ENCODE measurements at places on chromosomes 2 and 18.

- no peak for DNase-seq
These were observed 99.4 kb downstream of the CBLN2 start for GRCh38 chr18:72444798-72445155.

GRCh38 chr18:23324056-23324811, 128.9 kb upstream of the RIOK3 start:
- DNase-seq = no peak

- no peak for DNase-seq
These were observed 33.9 kb downstream of the SOWAHC start for GRCh38 chr2:109648041-109648527.

DNA sequence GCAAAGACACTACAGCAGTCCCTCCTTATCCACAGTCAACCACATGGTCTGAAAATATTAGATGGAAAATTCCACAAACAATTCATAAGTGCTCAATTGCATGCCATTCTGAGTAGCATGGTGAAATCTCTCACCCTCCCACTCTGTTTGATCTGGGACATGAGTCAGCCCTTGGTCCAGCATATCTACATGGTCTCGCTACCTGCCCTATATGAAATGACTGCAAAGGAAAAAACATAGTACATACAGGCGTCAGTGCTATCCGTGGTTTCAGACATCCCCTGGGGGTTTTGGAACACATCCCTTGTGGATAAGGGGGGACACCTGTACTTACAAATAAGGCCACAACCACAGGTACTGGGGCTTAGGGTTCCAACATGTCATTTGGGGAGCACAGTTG, 73.7 kb downstream of the CABLES1 start:
- no peak for DNase-seq

- no peak for DNase-seq
These were observed 35.0 kb downstream of the MRPL33 start for GRCh38 chr2:27806311-27807059.

GRCh38 chr2:153644955-153645354, 166.4 kb upstream of the RPRM start:
- no peak for DNase-seq

GRCh38 chr18:77550625-77551024, 301.0 kb downstream of the GALR1 start:
- DNase-seq = no peak

GRCh38 chr2:150532879-150533278, 45.4 kb upstream of the RND3 start:
- DNase-seq = no peak

DNA sequence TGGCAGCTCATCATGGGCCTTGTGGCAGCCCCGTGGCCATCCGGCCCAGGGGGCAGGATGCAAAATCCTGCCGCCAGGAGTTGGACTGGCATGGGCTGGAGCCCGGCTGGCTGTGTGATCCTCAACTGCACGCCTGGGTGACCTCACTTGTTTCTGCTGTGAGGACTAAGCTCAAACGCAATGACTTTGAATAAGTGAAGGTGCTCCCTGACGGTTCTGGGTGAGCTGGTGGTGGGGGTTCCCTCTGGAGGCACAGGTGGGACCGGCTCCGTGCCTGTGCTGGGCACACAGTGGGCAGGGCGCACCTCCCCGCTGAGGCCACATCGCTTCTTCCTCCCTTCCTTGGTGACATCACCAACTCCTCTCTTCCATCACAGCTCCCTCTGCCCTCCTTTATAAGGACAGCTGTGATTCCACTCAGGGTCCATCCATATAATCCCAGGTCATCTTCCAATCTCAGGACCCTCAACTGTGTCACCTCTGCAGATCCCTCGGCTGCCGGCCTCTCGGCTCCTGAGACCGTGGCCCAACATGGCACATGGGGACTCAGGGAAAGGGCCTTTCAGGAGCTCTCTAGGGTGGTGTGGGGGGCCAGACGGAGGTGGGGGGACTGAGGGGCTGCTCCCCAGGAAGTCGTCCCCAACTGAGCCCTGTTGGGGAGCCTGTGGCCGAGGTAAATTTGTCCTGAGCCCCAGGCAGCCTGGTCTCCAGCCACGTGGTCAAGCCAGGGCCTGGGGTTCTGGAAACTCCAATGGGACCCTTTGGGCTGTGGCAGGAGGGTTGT, 75.5 kb upstream of the ODC1 start:
- DNase-seq = no peak

DNA sequence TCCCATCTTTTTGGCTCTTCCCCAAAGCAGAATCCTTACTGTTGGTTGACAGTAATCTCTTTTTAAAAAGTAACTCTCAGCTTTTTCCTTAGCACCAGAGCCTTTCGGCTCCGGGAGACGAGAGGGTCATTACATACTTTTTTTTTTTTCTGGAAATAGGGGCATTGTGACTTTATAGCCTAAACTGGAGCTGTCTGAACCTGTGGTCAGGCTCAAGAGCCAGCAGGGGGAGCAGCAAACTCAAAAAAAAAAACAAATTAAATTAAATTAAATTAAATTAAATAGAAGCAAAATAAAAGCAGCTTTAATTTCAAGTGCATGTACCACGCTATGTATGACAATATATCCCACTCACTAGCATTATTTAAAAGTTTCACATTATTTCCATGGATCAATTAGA, 156.6 kb downstream of the DTNA start:
- no peak for DNase-seq

DNA sequence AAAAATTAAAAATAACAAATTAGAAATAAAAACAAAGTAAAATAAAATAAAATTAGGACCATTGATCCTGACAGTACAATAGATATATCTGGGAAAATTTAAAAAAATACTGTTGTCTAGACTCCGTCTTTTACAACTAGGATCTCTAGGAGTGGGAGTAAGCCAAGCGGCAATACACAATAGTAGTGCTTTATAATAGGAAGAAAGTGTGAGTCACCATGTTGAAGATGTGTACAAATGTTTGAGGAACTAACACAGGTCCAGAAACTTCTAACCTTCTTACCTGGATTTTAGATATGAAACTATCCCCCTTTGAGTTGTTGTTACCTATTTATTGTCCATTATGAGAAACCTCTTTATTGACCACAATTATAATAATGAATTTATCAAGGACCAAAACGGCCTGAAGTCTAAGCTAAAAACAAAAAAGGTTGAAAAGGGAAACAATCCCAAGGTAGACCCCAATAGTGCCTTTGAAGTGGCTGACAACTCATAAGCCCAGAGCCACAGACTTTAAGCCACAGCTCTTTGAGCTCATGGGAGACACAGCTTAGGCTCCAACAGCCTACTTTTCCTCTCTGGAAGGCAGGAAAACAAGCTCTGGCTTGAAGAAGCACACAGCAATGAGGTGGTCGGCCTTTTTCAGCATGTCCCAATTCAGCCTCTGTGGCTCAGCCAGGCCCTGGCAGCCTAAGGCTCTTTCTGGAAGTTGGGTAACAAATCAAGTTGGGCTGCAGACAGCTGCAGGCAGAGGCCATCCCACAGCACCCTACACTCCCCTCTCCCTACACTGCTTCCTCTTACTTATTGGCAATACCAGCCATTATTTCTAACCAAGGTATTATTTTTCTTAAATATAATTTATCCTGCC, 62.9 kb downstream of the AQP4 start:
- no peak for DNase-seq

GRCh38 chr2:10375570-10376281, 72.4 kb downstream of the ODC1 start:
- peak; percentile 28 for DNase-seq

DNA sequence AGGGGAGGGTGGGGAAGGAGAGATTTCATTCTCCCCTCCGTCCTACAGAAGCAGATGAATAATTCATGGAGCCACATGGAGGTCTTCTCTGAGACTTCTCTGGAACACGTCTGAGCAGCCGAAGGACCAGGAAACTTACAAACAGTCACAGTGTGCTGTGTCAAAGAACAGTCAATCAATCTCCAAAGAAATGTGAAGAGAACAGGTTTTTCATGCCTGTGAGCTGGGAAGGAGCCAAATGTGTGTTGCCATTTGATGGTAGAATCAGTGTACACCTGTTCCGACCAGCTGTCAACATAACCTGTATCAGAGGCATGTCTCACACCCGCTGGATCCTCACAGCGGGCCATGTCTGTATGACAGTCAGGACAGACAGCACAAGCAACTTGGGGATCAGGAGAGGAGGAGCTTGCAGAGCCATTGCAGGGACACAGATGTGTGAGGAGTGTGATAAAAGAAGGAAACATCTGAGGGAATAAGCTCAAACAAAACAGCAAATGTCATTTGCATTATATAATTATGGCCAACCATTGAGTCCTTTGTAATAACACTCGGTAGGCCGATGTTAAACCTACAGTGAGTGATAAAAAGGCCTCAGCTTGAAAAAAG, 298.5 kb downstream of the EN1 start:
- DNase-seq = no peak

- DNase-seq = no peak
These were observed 51.2 kb downstream of the CHMP3 start for GRCh38 chr2:86512034-86512433.

- no peak for DNase-seq
These were observed 244.4 kb upstream of the MGAT5 start for GRCh38 chr2:134009440-134009839.

GRCh38 chr2:47819834-47820233, 36.9 kb downstream of the MSH6 start:
- DNase-seq = no peak

DNA sequence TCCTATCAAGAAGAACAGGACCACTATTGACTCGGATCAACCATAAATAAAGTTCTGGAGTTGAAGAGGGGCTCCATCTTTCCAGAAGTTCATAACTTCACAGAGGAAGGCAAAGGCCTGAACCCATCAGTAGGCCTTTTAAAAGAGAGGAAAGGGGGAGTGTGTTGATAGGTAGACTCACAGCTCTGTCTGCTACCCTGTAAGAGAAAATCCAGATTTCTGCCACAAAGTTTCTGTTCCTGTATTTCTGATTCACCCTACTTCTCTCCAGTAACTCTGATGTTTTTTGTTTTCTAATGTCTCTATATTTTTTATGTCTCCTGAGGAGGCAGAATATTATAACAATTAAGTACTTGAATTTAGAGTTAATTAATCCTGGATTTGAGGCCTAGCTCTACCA, 564.0 kb downstream of the TNS1 start:
- DNase-seq = no peak

GRCh38 chr2:72153026-72153791, 5.5 kb upstream of the CYP26B1 start:
- DNase-seq = no peak

DNA sequence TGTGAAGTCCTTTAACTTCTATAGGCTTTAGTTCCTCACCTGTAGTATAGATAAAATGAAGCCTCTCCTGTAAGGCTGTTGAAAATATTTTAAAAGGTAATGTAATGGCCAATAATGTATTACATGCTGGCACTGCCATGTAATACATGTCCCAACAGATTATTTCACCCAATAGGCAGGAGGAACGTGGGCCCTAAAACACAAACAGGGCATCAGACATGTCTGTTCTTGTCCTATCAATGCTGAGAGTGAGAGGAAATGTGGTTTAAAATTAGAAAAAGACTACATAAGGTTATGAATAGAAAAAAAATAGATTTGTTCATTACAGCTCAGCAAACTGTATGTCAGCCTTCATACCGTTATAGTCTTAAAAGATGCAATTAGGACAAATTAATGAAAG, 492.7 kb upstream of the DDX18 start:
- DNase-seq = no peak

- DNase-seq = no peak
These were observed 346.4 kb downstream of the EPHA4 start for GRCh38 chr2:221225752-221226151.

DNA sequence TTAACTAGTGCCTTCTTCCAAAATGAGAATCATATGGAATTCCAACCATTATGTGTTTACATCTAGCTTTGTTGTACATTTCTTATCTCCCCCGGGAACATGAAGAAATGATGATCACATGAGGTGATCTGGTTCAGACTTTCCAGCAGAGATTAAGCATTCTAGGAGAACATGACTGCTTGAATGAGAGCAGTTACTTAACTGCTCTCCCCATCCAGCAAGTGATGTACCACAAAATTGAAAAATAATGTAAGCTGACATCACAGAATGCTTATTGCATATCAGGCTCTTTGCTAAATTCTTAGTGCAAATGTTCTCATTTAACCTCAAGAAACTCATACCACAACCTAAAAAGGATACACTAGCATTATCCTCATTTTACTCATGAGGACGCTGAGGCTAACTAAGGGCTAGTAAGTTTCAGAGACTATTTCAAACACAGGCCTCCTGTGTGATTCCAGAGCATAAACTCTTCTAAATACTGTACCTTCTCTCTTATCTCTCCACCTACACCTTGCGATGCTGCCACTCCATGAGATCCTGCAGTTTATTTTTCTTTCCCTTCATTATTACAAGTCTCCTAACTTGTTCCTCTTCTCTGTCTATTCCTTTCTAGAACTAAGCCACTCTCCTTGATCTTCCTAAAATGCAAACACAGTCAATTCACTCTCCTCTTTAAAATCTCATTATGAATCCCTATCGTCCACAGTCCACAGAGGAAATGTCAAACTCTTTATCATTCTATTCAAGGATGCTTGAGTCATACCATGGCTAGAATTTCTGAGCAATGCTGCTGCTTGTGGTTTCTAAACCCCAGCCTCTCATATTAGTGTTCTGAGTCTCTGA, 1224.8 kb upstream of the ZEB2 start:
- no peak for DNase-seq

DNA sequence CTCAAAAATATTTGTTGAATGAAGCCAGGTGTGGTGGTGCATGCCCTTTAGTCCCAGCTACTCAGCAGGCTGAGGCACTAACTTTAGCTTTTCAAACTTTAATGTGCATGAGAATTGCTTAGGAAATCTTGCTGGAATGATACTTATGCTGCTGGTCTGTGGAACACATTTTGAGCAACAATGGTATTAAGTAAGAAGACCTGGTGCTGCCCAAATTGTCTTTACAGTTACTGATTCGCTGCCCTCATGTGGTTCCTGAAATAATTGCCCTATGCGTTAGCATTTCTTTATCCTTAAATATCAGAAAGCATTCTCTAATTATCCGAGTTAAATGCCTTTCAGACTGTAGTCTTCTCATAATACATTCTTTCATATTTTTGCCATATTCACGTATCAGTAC, 76.0 kb upstream of the SESTD1 start:
- no peak for DNase-seq

GRCh38 chr18:4453874-4454536, 1.1 kb downstream of the DLGAP1 start:
- no peak for DNase-seq

- DNase-seq = no peak
These were observed 312.0 kb downstream of the GPD2 start for GRCh38 chr2:156748221-156748620.

DNA sequence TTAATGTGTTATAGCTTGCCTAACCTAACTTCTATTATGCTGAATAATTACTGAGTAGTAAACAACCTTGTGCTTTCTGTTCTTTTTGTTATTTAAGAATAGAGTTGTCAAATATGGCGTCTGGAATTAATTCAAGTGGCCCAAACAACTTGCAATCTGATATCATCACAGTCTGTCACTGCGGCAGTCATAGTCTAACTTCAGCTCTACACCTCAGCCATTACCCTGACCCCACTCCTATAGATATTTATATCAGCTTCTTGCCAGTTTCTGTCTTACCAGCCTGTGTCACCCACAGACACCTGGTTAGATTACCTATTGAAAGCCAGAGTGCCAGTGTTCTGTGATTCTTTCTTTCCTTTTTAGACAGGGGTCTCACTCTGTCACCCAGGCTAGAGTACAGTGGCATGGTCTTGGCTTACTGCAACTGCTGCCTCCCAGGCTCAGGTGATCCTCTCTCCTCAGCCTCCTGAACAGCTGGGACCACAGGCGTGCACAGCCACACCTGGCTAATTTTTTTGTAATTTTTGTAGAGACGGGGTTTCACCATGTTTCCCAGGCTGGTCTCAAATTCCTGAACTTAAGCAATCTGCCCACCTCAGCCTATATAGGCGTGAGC, 14.1 kb upstream of the KLHL41 start:
- DNase-seq = no peak

Data from activated CD4-positive, alpha-beta T cell treated with anti-CD3 and anti-CD28 coated beads, Interleukin-2, amount 50 U/mL, for 4 hours (primary cell).